Muscle of leg (tissue), 16 donors: ENCODE measurements at places on chromosomes 11 and 22. TPM values are rescaled to one million over a fixed set of nuclear protein-coding genes. Genes with fewer than 3 reads are reported as not detected.
A peak's percentile ranks its signal among the peaks of the same experiment; 100 is the strongest.

- DNase-seq = no peak
Observed at GRCh38 chr11:116114198-116114651, 610.0 kb upstream of the CADM1 start.

DNA sequence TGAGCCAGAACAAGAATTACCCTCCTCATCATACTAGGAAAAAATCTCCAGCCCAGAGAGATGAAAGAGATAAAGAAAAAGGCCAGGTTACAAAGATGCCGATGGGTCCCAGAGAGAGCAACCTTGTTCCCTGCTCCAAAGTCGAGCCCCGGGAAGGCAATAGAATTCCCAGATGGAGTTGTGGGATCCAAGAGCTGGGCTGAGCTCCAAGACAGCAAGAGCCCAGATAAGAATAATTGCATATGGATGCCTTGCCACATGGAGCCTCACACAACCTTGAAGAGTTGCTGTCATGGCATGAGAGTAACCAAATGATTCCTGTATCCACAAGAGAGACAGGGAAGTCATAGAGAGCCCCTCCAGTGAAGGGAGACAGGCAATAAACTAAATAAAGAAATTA lies 30.9 kb downstream of the IL10RA start:
- DNase-seq = no peak

DNA sequence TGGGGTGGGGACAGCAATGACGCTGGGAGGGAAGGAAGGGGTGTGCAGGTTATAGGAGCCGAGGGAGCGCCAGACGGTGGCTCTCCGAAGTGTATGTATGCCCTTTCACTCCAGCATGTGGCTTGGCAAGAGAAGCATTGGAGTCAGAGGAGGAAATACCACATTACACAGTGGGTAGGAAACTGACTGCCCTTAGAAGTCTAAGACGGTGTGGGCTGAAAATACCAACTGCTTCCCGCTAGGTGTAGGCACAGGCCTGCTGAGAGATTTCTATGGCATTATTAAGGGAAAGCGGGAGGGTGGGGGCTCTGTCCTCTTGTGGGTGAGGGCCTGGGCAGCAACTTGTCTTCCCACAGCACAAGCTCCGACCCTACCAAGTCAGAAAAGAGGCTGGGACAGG lies 44.7 kb downstream of the CACNG2 start:
- no peak for DNase-seq

GRCh38 chr11:89175796-89176195 lies 1.9 kb upstream of the TYR start:
- DNase-seq = no peak

DNA sequence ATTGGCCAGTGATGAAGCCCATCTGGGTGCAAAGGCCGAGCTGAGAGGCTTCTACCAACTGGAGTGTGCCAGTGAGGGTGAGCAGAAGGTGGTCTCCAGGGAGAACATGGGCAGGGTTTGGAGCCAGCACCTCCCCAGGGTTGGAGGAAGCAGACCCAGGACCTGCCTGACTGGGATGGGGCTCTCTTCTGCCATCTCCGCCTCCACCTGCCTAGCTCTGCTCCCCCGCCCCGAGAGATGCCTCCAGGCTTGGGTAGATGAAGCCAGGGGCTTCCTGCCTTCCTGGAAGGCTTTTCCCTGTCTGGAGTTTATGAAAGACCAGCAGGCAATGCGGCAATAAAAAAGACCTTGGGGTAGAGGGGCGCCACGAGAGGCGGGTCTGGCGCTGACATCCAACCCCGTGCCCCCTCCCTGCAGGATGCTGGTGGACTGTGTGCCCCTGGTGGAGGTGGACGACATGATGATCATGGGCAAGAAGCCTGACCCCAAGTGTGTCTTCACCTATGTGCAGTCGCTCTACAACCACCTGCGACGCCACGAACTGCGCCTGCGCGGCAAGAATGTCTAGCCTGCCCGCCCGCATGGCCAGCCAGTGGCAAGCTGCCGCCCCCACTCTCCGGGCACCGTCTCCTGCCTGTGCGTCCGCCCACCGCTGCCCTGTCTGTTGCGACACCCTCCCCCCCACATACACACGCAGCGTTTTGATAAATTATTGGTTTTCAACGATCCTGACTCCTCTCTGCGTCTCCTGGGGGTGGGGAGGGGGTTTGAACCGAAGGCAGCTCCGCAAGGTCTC lies 3.3 kb downstream of the SELENOM start:
- peak; percentile 39 for DNase-seq

GRCh38 chr11:105241136-105241535 lies 101.6 kb upstream of the CARD18 start:
- no peak for DNase-seq

DNA sequence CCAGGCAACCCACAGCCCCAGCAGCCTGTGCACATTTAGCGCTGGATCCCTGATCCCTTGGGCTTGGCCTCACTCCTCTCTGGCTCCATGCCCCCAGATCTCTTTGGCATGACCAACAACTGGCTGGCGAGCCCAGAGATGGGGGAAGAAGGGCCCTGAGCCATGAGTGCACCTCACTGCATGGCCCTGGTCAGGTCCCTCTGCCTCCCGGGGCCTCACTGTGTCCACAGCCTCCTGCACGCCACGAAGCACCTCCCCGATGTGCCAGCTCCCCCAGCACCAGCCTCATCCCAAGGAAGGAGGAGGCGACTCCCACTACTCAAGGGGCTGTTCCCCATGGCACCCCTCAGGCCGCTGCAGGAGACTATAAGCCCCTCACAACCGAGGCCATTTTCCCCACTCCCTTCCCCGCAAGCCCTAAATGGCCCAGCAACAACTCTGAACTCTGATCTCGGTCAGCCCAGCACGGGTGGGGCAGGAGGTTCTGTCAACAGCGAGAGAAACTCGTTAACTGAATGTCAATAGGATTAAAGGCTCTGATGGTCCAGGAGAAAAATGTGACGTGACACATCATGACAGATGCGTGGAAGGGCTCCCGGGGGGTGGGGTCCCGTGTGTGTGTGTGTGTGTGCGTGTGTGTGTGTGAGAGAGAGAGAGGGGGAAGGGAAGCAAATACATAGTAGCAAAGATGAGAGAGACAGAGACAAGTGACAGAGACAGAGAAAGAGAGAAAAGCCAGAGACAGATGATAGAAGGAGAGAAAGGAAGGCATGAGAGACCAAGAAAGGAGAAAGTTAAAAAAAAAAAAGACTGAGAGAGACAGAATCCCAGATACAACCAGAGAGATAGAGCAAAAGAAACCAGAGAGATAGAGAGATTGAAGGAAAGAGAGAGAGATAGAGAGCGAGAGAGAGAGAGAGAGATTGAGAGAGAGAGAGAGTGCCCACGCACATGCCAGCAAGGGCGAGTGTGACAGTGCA lies 28.4 kb upstream of the SYT7 start:
- DNase-seq = no peak

DNA sequence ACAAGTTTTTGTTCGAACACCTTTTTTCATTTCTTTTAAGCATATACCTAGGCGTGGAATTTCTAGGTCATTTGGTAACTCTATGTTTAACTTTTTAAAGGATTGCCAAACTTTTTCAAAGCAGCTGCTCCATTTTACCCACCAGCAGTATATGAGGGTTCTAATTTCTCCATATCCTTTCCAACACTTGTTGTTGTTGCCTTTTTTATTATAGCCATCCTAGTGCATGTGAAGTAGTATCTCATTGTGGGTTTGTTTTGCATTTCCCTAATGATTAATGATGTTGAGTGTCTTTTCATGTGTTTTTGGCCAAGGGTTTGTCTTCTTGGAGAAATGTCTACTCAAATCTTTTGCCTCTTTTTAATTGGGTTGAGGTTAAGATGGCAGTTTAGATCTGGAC lies 24.5 kb downstream of the CSTPP1 start:
- no peak for DNase-seq

DNA sequence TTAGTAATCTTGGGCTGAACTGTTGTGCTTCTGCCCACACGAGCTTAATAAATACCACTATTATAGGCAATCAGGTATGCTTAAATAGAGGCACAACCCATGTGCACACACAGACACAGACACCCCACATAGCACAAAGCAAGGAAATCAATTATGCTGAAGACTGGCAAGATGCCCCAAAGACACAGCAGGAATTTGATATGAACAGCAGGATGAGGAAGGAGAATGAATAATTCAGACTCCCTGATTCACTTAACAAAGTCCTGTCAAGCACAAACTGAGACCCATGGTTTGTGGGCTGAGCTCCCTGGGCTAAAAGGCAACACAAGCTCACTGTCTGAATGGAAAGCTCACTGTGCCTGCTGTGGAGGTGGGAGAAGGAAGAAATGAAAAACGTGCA lies 42.5 kb downstream of the RBFOX2 start:
- no peak for DNase-seq

DNA sequence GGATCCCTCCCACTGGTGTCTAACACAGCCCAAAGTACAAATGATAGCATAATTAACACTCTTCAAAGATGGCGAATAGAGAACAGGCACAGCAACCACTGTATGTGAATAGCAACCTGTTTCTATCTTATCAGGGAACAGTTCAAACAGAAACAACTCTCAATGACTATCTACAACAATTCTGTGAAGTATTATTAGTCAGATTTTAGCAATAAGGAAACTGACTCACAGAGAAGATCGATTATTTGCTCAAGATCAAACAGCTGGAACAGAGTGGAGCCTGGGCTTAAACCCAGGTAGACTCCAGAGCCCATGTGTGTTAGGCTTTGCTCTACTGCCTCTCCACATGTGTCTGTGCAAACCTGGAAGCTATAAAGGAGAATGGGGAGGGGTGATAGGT lies 88.7 kb downstream of the C11orf58 start:
- no peak for DNase-seq

GRCh38 chr22:23113067-23113846 lies 28.5 kb downstream of the RSPH14 start:
- DNase-seq = peak; percentile 88

DNA sequence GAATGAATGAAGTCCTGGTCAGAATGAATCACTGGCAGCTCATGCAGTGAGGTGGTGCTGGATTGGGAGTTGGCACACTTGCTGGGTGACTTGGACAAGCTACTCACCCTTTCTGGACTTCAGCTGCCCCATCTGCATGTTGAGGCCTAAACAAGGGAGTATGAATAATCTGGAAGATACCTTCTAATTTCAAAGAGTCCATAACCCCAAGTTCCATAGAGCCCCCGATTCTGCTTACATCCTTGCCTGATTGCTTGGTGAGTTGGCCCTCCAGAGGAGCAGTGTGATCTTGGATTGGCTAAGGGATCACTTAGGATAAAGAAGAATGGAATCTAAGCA lies 18.3 kb upstream of the ACCSL start:
- no peak for DNase-seq

- DNase-seq = no peak
Observed at GRCh38 chr11:126328444-126328843, 24.6 kb downstream of the DCPS start.

DNA sequence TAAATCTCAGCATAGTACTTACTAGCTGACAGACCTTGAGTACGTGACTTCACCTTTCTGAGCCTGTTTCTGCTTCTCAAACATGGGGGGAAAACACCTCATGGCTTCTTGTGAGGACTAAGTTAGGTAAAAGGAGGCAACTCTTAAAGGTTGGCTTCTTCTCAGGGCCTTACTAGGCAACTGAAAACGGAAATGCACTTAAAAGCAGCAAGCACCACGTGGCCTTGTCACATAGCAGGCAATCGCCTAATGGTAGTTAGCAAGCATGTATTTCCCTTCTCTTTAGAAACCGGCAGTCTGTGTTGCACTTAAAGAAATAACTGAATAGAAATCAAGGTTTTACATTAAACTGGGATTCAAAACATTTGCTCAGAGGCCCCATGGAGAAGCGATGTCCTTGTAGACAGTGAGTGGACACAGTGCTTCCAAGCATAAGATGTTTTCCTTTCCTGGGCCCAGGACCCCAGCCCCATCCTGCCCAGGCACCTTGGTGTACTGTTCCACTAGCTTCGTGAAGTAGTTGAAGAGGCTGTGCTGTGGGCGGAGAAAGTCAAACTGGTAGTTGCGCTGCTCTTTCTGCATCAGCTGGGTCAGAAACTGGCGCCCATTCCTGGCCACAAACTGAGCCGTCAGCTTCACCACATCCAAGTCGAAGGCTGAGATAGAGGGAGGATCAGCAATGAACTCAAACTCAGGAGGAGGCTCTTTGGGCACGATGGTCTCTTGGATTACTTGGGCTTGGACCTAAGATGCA lies 12.1 kb downstream of the SF3A1 start:
- DNase-seq = no peak

GRCh38 chr11:11982975-11983374 lies 25.5 kb downstream of the DKK3 start:
- DNase-seq = no peak

DNA sequence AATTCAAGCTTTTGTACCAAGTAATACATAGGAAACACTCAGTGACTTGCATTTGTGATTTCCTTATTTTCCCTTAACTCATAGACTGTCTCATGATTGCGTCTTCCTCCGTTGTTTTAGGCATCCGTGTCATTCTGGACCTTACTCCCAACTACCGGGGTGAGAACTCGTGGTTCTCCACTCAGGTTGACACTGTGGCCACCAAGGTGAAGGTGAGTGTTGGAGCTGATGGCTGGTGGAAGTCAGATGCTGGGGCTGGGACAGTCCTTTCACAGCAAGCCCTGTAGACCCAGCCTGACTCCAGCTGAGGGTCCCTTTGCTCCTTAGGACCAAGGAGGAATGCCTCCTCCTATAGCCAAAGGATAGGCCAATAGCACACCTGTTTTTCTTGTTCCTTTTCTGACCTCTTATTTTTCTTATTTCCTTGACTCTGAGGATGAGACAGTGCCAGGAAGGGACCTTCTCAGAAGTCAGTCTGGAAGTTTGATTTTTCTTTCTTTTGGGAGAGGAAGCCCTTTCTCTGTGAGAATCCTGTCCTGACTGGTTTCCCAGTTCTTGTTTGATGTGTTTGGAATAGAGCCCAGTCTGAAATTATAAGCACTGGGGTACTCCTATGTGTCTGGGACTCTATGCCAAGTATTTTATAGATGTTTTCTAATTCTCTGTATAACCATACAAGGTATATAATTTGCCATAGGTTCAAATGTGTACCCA lies 2.2 kb downstream of the SLC3A2 start:
- peak; percentile 35 for DNase-seq

GRCh38 chr11:120569861-120570260 lies 58.3 kb downstream of the GRIK4 start:
- DNase-seq = no peak

GRCh38 chr11:12214751-12215150 lies 104.4 kb downstream of the MICAL2 start:
- DNase-seq = no peak

GRCh38 chr22:38935023-38935422 lies 22.4 kb upstream of the APOBEC3A start:
- no peak for DNase-seq

- no peak for DNase-seq
Observed at GRCh38 chr11:68168694-68169093, 44.4 kb downstream of the KMT5B start.

Gene C22orf42
- not detected for polyA plus RNA-seq

Gene CARD18
- polyA plus RNA-seq = not detected

Gene LARGE2
- 0.30 TPM for polyA plus RNA-seq

Gene FAM118B
- polyA plus RNA-seq = 18.5 TPM

Gene MUC2
- 0.05 TPM for polyA plus RNA-seq

Gene INSC
- polyA plus RNA-seq = 3.2 TPM

Gene LRRC74B
- not detected for polyA plus RNA-seq
